ENCODE measurements at places on chromosomes 12 and 14.

- DNase-seq: no peak
These were observed 52.1 kb downstream of the EID3 start for GRCh38 chr12:104355630-104356029.

- DNase-seq: no peak
These were observed 83.4 kb downstream of the PRORP start for GRCh38 chr14:35205737-35206136.

- no peak for DNase-seq
These were observed 78.6 kb upstream of the PAWR start for GRCh38 chr12:79769189-79769859.

- DNase-seq: no peak
These were observed 103.1 kb downstream of the UNC79 start for GRCh38 chr14:93533842-93534241.

DNA sequence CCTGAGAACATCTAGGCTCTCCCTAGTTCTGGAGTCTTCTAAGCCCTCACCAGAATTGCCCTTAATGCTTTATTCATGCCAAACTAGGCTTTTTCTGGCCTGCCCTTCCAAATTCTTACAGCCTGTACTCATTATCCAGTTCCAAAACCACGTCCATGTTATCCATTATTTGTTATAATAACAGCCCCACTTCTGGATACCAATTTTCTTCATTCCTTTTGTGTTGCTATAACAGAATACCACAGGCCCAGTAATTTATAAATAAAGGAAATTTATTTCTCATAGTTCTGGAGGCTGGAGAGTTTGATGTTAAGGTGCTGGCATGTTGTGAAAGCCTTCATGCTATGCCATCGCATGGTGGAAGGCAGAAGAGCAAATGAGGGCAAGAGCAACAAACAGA, 68.0 kb upstream of the AMIGO2 start:
- no peak for DNase-seq

DNA sequence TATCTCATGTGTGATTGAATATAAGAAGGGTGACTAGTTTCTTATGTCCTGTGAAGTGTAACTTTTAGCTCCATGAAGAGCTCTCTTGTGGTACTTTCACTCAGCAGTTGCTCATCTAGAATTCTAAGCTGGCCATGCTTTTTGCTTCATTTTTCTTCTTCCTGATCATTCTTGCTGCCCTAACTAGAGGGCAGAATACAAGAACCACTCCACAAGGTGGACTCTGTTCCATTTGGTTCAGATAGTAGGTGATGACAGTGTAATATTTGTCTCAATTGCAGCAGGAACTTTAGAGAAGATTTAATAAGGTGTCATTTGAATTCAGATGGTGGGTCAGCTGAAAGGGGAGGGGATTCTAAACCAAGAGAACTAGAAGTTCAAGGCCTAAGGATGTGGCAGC, 17.6 kb downstream of the WDR20 start:
- DNase-seq: no peak

DNA sequence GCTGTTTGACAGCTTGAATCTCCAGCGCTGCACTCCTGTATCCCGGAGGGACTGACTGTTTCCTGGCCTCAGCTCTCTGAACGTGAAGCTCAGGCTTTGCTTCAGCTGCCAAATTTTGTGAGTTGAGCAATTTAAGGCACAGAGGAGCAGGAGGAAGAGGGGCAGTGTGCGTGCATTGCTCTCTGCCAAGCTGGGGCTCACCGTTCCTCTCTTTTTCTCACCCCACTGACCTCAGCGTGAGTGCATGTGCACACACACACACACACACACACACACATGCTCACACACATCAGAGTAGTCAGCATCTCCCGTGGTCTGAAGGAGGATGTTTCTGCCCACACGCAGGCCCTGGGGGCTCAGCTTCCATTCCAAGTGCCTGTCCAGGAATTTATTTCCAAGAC, 27.8 kb upstream of the BDKRB2 start:
- no peak for DNase-seq

DNA sequence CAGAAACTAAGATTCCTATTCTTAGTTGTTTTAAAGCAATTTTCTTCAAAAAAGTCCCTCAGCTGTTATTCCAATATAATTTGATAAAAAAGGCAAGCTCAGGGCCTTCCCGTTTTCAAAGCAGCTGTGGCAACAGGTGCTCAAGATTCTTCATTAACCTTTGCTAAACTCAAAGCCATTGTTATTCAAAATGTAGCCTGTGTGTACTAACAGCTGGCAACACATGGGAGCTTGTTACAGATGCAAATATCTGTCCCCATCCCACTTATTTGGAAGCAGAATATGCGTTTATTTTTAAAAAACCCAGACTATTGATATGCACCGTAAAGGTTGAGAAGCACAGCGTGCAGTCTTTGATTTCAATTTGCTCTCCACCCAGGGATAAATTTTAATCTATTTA, 210.4 kb upstream of the SYT10 start:
- DNase-seq: no peak

- no peak for DNase-seq
These were observed 450.5 kb upstream of the FAR2 start for GRCh38 chr12:28698553-28698952.

DNA sequence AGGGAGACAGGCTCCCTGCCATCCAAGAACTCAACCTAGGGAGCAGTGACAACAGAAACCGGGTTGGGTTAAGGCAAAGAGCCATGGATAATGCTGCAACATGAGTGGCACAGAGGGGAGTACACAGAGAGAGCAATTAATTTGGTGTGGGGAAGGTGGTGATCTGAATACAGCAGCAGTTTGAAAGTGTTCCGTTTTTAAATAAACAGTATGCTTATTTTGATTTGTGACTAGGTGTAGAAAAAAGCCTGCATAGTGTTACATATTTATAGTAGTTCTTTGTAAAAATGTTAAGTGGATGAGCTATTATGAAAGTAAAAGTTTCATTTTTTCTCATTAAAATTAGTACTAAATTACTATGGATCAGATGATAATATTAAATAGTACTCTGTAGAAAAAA, 8.7 kb downstream of the AKAP5 start:
- DNase-seq: no peak

GRCh38 chr14:51663783-51664326, 12.1 kb downstream of the FRMD6 start:
- DNase-seq: no peak

GRCh38 chr12:93772003-93772700, 95.0 kb downstream of the CRADD start:
- DNase-seq: no peak

DNA sequence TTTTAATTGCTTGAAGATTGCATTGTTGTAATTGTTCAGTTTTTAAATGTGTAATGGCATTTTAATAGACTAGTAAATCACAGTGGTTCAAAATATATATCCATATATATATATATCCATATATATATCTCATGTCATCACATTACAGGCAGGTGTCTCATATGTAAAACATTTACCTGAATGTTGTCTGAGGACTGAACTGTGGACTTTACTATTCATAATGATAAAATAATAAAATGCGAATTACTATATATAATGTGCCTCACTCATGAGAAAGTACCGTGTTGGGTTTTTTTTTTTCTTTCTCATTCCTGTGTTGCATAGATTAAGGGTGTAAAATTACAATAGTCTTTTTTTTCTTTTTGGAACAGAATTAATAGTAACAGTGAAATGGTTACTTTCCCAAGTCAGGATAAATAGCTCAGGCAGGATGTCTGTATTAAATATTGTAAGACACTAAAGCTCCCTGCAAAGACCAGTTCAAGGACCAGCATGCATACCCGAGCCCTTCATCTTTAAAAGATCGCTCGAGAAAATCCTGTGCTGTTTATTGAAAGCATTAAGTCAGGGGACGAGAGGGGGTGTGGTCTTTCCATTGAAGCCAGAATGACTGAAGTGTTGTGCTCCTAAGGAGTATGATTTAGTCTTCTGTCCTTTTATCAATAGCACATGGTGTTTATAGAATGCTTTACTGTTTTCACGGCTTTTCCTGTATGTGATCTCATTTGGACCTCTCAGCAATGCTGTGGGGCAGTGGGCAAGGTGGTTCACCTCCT, 173.5 kb downstream of the CRADD start:
- DNase-seq: no peak

DNA sequence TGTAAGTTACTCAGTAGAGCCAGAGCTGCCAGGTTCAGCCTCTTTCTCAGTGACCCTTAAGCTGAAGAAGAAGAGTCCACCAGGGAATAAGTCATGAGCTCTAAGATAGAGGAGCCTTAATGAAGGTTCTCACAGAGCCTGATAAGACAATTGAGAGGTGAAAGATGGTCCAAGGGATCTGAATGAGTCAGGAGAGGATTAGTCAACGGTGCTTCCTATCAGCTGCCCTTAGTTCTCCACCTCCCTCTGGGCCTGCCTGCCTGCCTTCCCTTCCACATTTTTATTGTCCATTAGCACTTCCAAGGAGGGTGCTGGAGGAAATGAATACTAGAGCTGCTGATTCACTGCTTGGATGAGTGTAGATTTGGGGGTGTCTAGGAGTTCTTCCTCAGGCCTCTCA, 161.7 kb upstream of the RMST start:
- no peak for DNase-seq

DNA sequence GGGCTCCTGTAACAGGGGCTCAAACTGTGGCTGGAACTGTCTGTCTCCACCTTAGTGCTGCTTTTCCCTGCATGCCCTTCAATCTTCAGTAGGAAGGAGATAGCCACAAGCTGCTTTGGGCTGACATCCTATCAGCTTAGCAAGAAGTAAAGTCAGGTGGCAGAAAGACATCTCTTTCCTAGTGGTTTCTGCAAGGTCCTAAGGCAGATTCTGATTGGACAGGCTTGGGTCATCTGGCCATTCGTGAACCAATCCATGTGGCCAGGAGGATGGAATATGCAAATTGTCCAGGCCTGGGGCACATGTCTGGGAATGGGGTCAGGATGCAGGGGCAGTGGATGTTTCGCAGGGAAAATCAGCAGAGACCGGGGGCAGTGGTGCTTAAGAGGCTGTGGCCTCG, 5.2 kb downstream of the RITA1 start:
- DNase-seq: no peak
